Right lung (tissue), 10 donors: ENCODE measurements at places on chromosomes 13 and 19. TPM values are rescaled to one million over a fixed set of nuclear protein-coding genes. Genes with fewer than 3 reads are reported as not detected.

DNA sequence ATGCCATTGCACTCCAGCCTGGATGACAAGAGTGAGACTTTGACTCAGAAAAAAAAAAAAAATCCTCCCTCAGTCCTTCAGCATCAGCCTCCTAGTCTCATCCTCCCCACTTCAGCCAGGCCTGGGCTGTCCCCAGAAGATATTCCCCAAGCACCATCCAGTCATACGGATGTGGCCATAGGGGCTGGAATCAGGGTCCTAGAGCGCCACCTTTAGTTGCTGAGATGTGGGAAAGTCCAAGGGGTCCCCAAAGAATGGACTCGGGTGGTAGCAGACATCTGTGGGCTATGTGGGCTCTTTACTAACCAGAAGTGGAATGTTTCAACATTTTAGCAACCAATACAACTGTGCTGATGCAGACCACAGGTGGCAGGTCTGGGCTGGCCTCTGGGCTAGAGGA lies 3.1 kb upstream of the TYROBP start:
- no peak for DNase-seq

- no peak for DNase-seq
Measured at GRCh38 chr13:101382086-101382485, 34.2 kb downstream of the NALCN start.

Gene RASIP1
- 17.2 TPM for polyA plus RNA-seq

Gene ATXN8OS
- polyA plus RNA-seq, result 0.29 TPM

Gene NRTN
- 1.3 TPM for polyA plus RNA-seq

GRCh38 chr13:45063261-45063860 lies 56.9 kb upstream of the GTF2F2 start:
- DNase-seq, result no peak

GRCh38 chr13:100913143-100913542 lies 238.5 kb upstream of the TMTC4 start:
- DNase-seq, result no peak
